NCI-H345 (cell line): ENCODE measurements at places on chromosomes 7 and 10.

DNA sequence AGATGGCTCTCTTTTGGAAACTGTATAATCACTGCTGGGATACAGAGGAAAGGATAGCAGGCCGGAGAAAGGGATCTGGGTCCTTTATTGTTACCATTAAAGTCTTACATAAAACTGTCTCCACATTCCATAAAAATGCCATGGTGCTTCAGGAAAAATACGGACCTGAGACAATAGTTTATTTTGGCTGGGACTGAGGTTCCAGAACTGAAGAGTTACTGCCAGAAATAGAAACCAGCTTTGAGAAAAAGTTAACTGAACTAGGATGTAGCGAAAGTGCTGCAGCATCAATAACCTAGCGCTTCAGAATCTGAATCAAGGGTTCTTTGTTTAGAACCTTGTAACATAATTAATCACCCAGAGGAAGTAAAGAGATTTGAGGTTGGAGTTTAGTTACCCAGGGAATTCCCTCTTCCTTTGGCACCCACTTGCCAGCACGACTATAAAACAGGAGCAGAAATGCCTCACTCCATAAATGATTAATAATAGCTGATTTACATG, 38.0 kb downstream of the MEOX2 start:
- no peak for DNase-seq

DNA sequence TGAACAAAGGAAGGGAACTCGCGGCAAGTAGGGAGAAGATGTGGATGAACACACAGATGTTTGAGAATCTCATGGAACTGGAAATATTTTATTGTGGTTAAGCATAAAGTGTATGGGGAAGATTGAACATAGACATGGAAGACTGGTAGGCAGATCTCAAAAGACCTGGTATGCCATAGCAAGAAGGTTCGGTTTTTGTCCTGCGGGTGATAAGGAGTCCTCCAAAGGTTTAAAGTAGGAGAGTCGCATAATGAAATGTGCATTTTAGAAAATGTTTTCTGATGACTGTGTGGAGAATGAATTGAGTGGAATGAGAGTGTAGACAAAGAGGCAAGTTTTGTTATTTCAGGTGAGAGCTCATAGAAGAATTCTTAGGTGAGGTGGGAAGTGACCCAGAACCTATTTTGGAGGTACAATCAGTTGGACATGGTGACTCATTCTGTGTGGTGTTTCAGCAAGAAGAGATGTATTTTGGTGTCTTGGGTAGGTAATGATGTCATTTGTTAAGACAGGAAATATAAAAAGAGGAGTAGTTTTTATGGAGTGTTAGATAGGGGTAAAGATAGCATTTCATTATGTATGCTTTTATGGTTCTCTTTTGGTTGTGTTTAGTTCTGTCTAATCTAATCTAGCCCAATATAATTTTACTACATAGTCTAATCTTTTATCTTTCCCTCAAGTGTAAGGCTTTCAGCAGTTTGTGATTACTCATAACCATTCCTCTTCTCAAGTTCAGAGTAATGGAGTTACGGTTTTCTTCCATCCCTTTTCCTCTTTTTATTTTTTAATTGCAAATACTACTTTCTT, 239.2 kb downstream of the EXOC4 start:
- no peak for DNase-seq

DNA sequence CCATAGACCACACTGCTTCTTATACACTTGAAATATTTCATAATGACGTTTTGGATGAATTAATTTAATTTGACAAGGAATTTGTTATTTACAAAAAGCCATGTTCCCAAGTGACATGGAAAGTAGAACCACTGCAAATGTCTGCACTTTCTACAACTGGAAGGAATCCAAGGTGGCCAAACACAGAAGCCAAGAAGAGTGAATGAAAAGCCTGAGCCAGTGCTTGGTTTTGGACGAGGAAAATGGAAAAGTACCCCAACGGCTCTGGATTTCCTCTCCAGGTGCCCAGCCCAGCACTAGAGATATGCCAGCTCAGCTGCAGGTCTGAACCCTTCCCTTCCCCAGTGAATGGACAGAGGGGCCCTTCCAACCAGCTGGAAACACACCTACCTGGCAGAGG, 279.4 kb downstream of the TNS3 start:
- DNase-seq, result no peak

- no peak for DNase-seq
These were observed 53.2 kb upstream of the CDK13 start for GRCh38 chr7:39896840-39897239.

- no peak for DNase-seq
These were observed 103.7 kb upstream of the LRRN3 start for GRCh38 chr7:110987127-110987693.

DNA sequence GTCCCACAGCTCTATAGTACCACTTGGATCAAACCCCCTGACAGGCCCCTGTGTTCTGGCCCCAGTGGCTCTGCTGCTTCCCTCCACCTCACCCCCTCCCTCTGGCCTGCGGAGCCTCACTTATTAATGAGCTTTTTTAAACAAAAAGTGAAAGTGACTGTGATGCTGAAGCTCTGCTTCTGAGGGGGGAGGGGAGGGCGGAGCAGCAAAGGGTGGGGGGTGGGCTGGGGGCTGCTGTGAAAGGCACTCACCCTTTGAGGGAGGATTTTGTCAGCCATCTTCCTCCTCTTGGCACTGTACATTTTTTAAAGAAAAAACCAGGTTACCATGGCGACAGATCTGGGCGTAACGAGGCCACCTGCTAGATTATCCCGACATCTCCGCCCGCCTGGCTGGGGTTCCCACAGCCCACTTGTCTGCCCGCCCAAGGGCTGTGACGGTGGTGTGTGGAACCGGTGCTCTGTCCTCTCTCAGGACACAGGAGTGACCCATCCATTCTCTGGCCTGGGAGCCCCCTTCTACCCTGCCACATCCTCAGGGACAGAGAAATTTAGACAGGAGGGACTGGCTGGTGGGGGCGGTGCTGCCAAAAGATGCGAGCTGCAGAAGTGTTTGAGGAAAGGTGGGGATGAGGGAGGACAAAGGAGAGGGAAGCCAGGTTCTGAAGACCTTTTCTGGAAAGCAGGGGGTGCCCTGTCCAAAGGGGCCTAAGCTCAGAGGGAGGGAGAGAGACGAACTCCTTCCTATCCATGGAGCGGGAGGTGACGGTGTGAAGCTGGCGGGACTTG, 4.9 kb downstream of the SMARCD3 start:
- DNase-seq, result peak; percentile 22

DNA sequence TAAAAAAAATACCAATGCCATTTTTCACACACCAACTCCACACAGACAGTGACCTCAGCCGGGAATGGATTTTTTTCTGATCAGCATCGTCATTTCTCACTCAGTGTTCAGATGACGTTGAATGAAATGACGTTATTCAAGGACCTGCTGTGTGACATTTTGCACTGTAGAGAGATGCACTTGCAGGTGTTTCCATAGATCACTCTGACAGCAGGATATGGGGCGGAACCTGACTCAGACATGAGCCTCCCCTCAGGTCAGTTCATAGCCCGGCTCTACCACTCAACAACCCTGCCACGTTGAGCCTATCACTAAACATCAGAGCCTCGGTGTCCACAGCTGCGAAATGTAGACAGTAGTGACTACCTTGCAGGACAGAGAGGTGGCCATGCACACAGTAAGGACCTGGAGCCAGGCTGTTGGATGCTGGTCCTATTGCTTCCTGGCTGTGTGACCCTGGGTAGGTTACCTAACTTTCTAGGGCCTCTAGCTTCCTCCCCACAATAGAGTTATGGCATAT, 41.4 kb upstream of the ANTXRL start:
- DNase-seq, result no peak

- no peak for DNase-seq
These were observed 267.0 kb upstream of the TCERG1L start for GRCh38 chr10:131578472-131578970.

DNA sequence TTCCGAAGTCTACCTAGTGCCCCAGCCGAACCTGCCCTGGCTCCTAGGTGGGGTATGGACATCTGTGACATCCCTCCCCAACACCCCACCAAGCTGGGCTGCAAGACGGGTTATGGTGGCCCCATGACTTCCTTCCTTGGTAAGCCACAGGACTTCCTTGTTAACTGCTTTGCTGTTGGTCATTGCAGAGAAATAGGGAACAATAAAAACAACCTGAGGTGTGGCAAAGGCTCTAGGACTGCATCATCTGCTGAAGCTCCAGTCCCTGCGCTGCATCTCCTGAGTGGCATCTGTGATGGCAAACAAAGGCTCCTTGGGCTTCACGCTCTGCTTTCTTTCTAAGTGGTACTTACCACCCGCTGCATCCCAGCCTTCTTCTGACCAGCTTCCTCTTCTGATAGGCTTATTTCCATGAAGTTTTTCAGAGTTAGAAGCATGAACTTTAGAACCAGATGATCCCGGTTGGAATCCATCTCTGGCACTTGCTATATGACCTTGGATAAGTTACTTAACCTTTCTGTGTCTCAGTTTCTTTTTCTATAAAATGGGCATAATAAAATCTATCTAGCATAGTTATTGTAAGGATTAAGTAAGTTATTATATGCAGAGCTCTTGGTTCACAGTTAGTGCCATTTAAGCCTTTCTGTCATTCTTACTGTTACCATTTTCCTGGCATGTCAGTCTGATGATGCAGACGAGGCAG, 216.8 kb downstream of the RPS24 start:
- DNase-seq, result peak; percentile 3

DNA sequence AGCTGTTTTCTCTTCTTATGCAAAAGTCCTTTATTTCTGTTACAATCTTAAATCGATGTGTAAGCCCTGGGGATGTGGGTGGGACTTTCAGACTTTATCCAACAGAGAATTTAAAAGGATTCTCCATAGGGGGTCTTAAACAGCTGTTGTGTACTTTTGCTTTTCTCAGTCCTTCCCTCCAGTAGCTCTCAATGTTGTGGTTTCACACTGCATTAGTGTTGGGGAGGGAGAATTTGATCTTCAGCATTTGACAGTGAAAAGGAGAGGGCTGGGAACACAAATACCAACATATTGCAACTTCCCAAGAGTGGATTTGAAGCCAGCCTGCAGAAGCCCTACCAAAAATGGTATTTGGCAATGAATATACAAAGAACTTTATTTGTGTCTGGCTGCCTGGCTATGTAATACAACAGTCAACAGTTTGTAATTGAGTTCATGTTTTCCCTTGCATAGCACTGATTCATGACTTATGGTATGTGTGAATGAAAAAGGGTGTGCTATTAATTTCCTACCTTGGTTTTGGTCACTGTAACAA, 80.1 kb upstream of the CAPZA2 start:
- peak; percentile 43 for DNase-seq

- no peak for DNase-seq
These were observed 31.6 kb downstream of the NCAPG2 start for GRCh38 chr7:158672975-158673374.

DNA sequence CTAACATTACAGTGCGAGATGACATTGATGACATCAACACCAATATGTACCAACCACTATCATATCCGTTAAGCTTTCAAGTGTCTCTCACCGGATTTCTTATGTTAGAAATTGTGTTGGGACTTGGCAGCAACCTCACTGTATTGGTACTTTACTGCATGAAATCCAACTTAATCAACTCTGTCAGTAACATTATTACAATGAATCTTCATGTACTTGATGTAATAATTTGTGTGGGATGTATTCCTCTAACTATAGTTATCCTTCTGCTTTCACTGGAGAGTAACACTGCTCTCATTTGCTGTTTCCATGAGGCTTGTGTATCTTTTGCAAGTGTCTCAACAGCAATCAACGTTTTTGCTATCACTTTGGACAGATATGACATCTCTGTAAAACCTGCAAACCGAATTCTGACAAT, 4.3 kb downstream of the GPR22 start:
- no peak for DNase-seq

DNA sequence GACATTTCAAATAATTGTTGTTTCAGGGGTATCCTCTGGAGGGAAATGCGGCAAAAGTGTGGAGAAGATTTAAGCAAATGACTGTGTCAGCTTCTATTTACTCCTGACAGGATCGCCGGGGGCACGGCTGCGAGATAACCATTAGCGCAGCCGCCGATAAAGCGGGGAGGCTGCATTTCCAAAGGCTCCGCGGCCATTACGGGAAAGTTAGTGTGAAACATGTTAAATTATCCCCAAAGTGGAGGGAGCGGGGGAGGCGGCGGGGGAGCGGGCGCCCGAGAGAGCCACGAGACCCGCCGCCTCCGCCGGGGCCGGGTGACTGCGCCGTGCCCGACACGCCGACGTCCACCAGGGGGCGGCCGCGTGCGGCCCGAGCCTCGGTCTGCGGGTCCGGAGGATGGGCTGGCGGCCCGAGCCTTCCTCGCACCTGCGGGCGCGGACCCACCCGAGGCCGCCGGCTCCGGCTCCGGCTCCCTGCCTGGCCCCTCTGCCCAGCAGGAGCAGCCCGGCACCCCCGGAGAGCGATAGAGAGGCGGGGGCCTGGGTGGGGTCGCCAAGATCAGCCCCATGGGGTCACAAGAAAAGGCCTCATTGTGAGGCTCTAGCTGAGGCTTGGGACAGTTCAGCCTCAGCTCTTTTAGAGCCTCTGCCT, 74.4 kb upstream of the PAX2 start:
- no peak for DNase-seq

GRCh38 chr7:18511351-18512140, 16.0 kb downstream of the HDAC9 start:
- DNase-seq, result no peak

DNA sequence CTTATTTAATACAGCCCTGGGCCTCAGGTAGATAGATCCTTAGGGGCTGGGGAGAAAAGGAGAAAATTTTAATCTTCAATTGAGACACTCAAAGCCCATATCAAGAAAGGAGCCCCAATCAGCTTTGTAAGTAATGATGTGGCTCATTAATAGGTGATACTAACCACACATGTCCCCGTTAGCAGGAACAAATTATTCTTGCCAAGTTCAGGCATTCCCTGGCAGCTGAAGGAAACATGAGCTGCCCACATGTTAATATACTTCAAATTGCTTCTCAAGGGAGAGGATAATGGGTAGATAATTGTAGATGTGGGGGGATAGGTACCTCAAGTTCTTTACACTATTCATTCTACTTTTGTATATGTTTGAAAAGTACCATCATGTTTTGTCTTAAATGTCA, 14.5 kb downstream of the IFIT5 start:
- DNase-seq, result no peak

GRCh38 chr7:7051206-7051877, 131.0 kb upstream of the C1GALT1 start:
- DNase-seq, result no peak

DNA sequence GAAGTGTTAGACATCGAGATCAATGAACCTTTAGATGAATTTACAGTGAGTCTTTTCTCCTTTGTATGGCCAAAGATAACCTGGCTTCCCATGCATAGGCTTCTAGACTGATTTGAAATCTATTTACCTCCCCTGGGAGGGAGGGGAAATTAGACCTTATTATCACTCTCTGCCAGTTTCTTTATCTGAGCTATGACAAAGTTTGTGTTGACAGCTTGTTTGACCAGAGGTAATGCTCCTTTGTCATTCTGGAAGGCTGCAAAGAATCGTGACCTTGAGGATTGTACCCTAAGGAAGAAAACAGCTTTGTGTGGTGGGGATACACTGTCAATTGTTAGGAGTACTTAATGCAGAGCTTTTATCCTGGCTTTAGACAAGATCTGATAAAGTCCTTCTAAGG, 36.4 kb downstream of the RBM33 start:
- DNase-seq, result no peak

DNA sequence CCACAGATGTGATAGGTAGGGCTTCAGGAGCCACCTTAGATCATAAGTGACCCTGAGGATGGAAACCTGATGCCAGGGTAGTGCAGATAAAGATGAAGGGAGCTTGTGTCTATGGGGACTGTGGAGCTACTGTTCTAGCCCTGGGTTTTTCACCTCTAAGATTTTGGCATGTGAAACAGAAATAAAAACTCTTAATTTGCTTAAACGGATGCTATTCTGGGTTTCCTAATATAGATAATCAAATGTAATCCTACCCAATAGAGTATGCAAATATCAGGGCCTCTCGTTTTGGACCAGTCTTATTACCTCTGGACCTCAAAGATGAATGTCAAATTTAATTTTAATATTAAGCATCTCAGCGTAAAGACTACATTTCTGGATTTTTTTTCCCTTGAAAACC, 49.3 kb downstream of the ABCB4 start:
- no peak for DNase-seq
